ENCODE measurements at places on chromosomes 13 and 19.

GRCh38 chr19:16062789-16063188 lies 13.5 kb upstream of the TPM4 start:
- peak; percentile 70 for DNase-seq

DNA sequence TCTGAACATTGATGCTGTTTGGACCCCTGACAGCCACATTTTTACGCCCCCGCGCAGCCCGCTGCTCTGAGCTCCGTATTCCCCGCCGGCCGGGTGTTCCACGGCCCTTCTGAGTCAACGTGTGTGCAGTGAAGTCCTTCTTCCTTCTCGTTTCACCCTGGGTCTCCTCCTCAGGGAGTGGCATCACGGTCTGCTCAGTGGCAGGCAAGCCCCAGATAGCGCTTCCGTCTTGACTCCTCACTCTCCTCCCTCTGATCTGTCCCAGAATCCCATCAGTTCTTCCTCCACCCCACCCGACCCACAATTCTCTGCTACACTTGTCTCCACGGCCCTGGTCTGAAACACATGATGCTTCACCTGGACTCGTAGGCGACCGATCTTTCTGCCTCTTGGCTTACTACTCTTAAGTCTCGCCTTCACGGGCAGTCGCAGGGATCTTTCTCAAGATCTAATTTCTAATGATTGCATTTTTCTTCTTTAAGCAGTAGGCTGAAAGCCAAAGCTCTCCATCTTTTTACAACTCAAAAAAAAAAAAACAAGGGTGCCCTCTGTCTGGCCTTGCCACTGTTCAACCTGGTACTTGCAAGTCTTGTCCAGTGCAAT lies 33.9 kb downstream of the CCNE1 start:
- DNase-seq: peak; percentile 51

- no peak for DNase-seq
Measured at GRCh38 chr13:101965096-101965495, 436.8 kb downstream of the FGF14 start.

DNA sequence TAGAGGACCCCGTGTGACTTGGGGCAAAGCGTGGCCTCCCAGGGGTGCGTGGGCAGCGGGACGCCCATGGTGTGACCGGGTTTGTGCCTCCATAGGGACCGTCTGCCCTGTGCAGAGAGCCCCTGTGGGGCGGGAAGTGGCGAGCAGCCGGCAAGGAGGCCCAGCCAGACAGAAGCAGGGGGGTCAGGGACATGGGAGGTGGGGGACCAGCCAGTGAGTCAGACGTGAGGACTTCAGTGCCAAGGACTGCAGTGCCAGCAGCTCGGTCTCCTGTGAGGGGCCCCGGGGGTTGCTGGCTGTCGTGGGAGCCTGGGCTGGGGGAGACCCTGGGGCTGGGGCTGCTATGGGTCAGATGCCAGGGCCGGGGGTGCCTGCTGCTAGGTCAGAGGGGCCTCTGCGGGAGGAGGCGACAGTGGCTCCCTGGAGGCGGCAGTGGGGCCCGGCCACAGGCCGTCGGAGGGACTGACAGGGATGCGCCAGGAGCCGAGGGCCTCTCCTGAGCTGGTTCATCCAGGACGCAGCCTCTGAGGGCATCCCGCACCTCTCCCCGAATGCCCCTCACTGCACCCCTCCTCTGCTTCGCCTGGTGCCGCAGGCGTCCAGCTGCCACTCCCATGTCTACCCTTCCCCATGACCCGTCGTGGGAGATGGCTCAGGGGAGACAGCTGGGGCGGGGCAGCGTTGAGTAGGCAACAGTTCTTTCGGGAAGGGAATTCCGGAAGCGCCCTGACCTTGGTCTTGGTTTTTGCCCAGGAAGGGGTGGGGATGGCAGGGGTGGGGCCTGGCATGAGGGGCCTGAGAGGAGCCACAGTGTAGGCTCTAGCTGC lies 80.0 kb downstream of the KDM4B start:
- DNase-seq: no peak

DNA sequence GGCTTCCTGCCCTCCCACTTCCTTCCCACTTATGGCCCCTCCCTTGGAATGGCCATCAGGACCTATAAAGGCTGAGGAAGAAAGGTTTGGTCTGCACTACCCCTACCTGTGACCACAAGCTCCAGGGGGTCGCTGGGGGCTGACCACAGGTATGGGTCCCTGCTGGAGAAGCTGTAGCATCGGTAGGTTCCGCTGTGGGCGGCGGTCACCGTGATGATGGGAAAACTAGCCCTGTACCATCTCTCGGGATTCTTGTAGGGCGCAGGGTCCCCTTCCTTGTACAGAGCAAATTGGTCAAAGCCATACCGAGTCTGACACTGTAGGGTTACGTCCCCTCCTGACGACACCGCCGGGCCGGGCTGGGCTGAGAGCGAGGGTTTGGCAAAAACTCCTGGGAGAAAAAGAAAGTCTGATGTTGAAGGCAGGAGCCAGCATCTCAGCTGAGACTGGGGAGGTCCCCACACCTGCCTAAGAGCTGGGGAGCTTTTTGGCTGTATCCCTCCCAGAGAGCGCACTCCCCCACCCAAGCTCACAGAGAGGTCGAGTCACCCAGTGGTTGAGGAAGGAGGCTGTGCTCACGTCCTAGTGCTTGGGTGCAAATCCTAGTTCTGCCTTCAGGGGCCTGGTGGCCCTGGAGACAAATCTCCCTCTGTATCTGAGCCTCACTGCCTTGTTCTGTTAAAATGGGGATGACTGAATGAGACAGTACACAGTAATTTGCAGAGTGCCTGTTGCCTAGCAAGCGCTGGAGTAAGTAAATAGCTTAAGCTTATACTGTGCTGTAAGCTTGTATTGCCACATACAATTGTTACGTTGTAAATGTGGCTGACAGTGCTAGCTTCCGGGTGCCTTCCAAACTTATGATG lies 10.4 kb downstream of the GP6 start:
- DNase-seq: no peak

GRCh38 chr13:51271528-51272085 lies 49.4 kb downstream of the FAM124A start:
- no peak for DNase-seq

Measured in HEK293T (cell line).